ENCODE measurements at places on chromosomes 3 and 15.

DNA sequence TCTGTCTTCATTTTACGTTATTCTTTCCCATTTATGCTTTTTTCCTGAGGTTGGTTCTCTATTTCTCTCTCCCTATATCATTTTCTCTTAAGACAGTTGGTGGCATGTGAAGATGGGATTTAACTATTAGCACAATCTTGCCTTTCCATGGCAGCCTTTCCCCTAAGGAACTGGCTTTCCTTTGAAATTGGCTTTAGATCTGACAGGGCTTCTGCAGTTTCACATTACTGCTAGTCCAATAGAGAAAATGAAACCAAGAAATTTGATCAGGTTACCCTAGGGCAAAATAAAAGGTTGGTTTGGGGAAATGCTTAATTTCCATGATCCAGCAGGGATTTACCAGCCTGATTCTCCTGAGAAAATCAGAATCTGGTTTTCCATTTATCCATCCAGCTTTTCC is 22.7 kb upstream of the CHL1 start:
- DNase-seq, result no peak

DNA sequence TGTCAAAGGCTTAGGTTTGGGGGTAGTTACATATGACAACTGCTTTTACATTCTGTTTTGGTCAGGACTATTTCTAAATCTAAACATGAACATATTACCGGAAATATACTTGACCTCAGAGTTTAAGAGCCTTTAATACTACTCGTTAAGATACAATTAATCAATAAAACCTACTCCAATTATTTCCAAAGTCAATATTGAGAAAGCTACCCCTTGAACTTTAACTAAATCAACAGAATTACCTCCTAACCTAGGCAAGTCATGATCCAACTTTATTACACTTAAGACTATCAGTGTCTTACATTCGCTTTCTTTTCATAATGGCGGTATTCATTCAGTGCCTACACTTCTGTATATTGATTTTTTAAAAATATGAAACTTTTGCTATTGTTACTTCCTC is 107.7 kb downstream of the RAP2B start:
- DNase-seq, result no peak

DNA sequence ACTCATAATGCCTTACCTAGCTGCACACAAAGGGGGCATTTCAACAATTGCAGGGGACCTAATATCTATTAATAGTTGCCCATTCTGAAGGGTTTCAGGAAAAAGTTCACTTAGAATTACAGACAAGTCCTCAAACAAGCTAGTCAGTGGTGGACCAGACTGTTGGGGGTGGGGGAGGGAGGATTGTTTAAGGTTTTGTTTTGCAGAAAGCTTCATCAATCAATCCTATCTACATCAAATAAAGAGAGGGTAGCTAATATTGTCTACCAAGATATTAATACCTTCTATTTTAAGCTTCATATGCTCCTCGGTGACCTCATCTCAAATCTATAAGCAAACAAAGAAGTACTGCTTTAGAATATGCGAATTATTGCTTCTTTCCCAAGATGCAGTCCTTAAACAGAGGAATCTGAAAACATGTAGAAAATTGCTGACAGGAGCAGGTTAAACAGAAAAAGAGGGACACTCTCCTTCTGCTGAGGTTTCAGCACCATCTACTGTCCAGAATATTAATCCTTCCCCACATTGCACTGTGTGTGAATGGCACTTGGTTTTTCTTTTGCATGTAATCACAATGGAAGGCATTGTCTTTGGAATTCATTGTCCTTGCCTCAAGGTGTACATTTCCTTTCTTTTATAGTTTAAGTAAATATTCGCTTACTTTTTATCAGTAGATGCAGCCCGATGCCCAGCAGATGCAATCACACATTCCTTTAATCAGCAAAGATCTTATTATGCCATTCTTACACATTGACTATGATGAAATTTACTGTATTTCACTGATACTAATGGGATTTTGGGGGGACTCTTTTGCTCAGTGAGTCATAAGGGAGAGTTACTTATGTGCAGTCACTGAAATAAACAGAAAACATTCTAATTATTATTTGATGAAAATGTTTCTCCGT is 94.7 kb downstream of the IL5RA start:
- DNase-seq, result peak; percentile 62

DNA sequence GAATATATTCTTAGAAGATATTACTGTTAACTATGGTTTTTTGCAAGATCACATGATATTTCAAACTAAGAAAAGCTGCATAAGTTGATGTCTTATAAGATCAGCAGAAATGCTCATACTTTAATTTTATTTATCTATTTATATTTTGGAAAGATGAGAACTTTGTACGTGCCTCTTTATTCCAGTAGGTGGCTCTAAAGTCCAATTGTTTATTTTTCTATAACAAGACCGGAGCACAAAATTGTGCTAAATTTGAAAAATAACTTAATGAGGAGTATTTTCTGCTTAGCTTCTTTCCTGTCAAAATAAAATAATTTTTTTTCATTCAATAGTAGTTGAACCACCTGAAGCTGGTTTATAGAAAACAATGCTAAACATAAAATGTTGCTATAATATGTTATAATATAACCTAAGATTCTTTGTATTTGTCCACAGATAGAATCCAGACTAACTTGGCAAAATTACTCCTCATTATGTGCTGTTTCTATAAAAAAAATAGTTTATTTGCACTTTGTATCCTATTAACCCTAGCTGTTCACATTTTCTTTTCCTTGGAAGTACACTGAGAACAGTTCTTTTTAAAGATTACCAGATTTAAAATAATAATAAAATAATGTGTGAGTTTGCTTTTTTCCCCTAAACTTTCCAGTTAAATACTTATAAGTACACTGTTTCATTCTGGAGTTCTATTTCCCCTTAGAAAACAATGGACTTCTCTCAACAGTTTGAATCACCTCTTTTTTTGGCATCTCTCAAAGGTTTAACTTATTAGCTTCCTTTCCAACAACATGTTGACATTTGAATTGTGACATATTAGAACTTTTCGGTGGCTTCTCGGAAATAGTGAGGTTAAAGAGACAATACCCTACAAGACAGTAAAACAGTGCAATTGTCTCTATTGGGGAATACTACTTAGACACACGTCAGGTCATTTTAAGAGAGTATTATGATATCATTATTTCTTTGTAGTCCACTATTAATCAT is 530.0 kb downstream of the MECOM start:
- DNase-seq, result no peak

DNA sequence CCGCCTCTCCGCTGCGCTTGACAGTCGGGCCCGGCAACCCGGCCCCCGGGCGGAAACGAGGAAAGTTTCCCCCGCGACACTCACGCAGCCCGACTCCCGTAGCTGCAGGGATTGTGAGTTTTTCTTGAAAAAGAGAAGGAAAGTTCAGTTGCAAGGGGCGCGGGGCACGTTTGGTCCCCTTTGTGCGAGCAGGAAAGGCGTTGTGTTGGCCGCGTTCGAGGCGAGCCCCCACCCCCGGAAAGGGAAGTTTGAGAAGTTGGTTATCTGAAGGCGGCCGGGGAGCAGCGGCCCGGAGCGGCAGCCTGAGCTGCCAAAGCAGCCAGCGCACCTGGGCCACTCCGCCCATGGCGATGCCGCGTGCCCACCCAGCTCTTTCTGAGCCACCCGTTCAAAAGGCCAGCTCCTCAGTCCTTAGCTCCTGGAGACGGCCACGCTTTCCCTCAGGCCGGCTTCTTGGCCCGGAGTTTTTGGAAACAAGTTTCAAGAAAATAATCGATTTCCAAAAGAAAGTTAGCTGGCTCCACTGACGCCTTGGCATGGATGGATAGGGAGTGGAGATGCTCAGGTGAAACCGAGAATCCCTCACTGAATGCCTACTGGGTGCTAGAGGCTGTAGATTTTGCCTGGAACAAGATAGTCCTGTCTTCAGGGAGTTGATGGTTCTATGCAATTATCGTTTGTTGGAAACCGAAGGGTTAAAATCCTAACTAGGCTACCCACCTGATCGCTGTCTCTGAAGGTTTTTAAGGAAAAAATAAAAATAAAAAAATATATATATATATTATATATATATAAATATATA is 832 bp downstream of the TGFBR2 start:
- DNase-seq, result peak; percentile 56

DNA sequence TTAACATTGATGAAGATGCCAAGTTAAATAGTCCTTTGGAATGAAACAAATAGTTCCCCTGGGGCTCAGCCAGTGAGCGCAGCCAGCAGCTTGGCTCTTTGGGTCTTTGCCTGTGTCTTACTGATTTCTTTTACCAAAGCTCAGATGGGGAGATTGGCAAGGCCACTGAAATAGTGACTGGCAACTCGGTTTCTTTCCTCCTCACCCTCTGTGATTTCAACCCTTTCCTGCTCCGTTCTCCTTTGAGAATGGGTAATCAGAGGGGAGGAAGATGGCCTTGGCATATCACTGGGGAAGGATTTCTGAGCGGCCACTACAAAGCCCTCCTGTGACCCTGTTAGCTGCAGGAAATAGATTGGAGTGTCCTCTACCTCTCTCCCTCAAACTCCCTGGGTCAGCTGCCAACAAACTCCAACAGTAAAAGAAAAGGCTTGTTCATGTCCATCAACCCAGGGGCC is 337.1 kb upstream of the LRRFIP2 start:
- DNase-seq, result no peak

GRCh38 chr3:172198428-172198827 is 159.1 kb downstream of the FNDC3B start:
- DNase-seq, result no peak

DNA sequence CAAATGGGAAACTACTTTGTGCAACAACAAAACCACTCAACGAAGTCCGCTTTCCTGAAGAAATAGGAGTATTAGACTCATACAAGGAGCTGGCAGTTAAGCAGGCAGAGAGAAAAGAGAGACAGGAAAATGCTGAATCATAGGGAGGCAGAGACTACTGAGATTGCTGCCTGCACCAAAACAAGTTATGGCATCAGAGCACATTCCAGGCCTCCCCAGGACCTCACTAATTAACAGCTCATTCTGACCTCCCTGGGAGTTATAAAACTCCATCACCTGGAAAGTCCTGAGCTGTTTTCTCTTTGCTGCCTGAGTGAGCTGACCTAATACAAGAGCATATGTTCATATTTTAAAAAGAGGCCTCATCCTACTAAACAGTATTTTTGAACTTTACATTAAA is 741.0 kb downstream of the MCTP2 start:
- DNase-seq, result no peak

GRCh38 chr3:120192579-120192978 is 92.4 kb downstream of the GPR156 start:
- DNase-seq, result no peak

DNA sequence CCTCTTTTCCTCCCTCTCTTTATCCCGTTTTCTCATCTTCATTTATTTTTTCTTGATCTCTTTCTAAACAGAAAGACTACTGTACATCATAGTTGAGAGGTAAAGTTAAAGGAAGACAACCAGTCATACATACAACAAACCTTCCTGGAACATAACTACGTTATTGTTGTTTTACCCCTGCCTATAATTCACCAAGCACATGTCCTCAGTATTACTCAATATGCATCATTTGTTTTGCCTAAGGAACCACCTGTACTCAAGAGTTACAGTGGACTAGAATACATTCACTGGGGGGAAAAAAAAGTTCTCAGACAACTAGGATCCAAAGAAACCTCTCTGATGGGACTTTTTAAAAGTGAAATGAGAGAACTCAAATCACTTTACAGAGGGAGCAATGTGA is 344.7 kb upstream of the RBMS3 start:
- no peak for DNase-seq

DNA sequence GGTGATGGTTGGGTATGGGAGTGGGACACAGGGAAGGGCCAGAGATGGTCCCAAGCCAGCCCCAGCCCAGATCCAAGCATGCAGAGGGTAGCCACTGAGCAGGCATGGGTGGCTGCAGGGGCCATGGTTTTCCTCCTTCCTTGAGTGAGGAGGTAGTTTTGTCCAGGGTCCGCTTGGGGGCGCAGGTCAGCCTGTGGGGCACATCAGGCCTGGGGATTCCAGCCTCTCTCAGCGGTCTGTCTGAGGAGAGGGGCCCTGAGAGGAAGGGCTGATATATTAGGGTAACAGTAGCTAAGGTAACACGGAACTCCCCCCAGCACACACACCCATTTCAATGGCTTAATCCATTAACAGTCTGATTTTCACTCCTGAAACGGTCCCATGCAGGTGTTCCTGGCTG is 22.7 kb upstream of the LCTL start:
- no peak for DNase-seq

DNA sequence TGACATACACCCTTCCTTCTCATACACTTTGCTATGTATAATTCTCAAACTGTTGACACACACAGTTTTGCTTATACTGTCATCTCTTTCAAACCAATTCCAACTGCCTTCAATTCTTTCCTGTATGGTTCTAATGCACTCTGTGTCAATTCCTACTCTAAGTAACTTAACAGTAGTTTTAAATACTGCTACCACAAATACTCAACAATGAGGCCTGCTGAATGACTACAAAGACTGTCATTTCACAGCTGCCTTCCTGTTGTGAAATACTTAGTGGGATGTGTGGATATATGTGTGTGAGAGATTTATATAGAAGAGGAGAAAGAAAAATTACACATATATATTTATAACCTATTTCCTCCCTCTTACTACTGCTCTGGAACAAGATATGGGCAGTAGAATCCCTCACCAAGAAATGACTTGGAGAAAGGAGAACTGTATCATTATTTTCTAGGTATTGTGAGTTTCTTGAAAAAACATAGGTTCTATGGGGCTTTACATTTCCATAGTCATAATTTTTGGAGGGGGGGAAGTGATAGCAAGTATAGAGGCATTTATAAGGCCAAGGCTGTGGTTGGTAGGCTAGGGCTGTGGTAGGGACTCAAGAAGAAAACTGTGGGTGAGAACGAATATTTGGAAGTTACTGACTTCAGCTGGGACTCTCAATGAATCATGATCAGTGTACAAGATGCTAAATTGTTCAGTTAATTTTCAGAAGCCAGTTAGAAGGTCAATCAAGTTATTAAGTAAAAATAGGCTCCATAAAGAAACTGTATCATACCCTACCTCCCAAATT is 88.7 kb downstream of the ANKRD28 start:
- no peak for DNase-seq

GRCh38 chr3:7305561-7305960 is 444.6 kb downstream of the GRM7 start:
- DNase-seq, result no peak

- no peak for DNase-seq
Measured at GRCh38 chr3:13332740-13333139, 87.4 kb downstream of the NUP210 start.

DNA sequence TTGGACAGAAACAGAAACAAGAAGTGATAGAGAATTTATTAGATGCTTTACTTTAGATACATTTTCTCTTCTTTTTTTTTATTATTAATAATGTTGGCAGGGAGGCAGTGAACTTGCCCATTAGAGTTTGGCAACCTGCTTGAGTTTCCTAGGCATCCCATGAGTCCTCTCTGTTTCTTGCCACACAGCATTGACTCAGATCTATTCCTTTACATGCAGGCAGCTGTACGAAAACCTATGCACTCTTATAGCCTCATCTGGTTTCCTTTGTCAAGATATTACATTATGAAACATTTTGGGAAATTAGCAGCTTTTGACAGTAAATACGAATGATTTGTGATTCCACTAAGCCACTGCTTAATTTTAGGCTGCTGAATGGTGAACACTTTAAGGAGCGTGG is 23.3 kb downstream of the IL1RAP start:
- DNase-seq, result no peak

- peak; percentile 97 for DNase-seq
Measured at GRCh38 chr3:15098503-15099363, at the start of gene RBSN. TSS of gene RBSN (minus strand) at chr3:15099148. CDS start at chr3:15096120, 3,028 bp downstream.
